Activated CD4-positive, alpha-beta T cell treated with anti-CD3 and anti-CD28 coated beads for 36 hours (primary cell): ENCODE measurements at places on chromosomes 7 and 10.

DNA sequence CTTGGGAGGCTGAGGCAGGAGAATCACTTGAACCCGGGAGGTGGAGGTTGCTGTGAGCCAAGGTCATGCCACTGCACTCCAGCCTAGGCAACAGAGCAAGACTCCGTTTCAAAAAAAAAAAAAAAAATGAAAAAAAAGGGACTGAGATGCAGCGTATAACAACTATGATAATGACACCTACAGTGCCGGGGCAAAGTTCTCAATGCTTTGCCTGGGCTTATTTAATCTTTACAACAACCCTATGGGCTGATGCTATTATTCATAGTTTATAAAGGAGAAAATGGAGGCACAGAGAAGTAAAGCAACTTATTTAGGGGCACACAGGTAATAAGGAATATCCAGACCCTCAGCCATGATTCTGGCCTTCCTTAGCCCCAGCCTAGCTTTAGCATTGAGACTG, 47.6 kb downstream of the SUGCT start:
- H3K27ac ChIP-seq: no peak overlapping the region
- H3K27me3 ChIP-seq: no peaks in the 10 kb centered on the region
- no peaks in the 10 kb centered on the region for H3K4me1 ChIP-seq
- no peaks in the 10 kb centered on the region for H3K36me3 ChIP-seq
- no peak for DNase-seq

- peaks cover 18% of the 10 kb centered on the region for H3K27me3 ChIP-seq
- H3K4me3 ChIP-seq: no peak overlapping the region
- peaks cover 4% of the 10 kb centered on the region for H3K4me1 ChIP-seq
- no peak overlapping the region for H3K27ac ChIP-seq
- DNase-seq: no peak
- H3K36me3 ChIP-seq: no peaks in the 10 kb centered on the region
These were observed 10.2 kb upstream of the ADO start for GRCh38 chr10:62794306-62794705.

DNA sequence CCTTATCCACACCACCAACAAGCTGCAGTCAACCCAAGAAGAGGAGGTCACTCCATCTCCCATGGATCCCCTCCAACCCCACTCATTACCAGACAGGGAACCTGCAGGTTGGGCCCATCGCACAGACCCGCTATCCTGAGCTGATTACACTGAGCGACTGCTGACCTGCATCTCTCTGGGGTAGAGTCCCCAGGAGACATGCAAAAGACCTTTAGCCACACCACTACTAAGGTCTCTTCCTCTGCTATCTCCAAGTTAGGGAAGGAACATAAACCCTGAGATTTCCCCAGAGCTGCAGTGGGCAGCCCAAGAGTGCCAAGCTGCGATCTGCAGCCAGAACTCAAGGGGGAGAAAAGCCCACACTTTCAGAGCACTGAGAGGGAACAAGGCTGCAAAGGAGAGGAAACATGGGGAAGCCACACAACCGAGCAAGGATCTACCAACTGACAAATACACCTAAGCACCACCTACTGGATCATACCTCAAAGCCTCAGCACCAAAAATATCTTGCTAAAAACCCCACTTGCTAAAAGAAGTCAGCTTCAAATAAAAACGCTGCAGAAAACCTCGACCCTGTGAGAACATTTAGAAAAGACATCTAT, 298.2 kb downstream of the SORCS1 start:
- H3K27ac ChIP-seq: no peak overlapping the region
- no peaks in the 10 kb centered on the region for H3K36me3 ChIP-seq
- no peak overlapping the region for H3K4me3 ChIP-seq
- no peaks in the 10 kb centered on the region for H3K27me3 ChIP-seq

DNA sequence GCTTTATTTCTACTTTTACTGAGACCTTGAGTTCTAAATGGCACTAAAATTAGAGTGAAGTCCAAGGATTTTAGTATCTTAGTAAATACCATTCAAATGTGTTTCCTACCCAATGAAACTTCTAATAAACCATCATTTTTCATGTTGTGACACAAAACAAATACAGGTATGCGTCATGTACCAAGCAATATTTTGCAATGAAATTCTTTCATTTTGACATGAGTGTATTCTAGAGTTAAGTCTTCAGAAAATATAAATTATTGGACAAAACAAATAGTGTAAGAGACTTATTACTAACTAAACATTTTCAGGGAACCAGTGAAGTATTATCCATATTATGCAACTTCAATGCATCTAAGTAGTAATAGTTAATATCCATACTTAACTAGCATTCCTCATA, 16.5 kb downstream of the HGF start:
- H3K27ac ChIP-seq: no peak overlapping the region
- no peaks in the 10 kb centered on the region for H3K27me3 ChIP-seq
- H3K36me3 ChIP-seq: no peaks in the 10 kb centered on the region
- DNase-seq: no peak
- H3K4me1 ChIP-seq: no peaks in the 10 kb centered on the region

GRCh38 chr7:22156205-22156604, 200.7 kb downstream of the RAPGEF5 start:
- H3K27ac ChIP-seq: no peak overlapping the region
- H3K36me3 ChIP-seq: no peaks in the 10 kb centered on the region
- DNase-seq: peak; percentile 8

DNA sequence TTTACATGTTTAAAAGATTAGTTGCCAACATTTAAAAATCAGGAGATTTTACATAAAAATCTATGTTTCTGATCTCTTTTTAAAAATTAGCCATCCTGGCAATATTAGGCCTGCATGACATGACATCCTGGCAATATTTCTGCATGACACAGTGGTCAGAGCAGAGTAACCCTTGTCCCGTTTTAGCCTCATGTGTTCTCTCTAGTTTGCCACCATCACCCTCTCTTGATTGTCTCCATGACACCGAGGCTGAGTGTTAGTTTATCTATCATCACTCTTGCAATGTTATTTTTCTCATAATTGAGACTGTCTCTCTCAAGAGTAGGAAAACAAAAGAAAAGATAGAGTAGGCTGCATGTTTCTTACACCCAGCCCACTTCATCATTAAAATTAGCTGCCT, 189.7 kb upstream of the AGK start:
- H3K36me3 ChIP-seq: no peaks in the 10 kb centered on the region
- peaks cover 9% of the 10 kb centered on the region for H3K27me3 ChIP-seq
- H3K4me3 ChIP-seq: no peak overlapping the region
- no peaks in the 10 kb centered on the region for H3K4me1 ChIP-seq
- no peak for DNase-seq

DNA sequence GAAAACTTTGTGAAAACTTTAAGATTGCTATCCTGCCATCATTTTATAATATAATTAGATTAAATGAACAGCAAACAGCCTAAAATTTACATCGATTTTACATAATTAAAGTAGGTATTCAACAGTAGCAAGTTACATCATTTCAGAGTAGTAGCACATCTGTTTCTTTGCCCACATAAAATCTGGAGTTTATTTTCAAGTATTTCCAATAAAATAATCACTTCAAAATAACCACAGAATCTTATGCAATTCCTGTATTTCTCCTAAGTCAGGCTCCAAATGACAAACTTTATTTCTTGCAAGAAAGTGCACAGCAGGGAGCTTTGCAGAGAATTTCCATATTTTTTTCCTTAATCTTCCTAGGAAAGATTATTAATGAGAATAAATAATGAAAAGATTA, 82.6 kb downstream of the CUBN start:
- H3K27ac ChIP-seq: no peak overlapping the region
- H3K36me3 ChIP-seq: peaks cover 8% of the 10 kb centered on the region
- no peak for DNase-seq
- peaks cover 7% of the 10 kb centered on the region for H3K4me1 ChIP-seq
- H3K4me3 ChIP-seq: no peak overlapping the region

DNA sequence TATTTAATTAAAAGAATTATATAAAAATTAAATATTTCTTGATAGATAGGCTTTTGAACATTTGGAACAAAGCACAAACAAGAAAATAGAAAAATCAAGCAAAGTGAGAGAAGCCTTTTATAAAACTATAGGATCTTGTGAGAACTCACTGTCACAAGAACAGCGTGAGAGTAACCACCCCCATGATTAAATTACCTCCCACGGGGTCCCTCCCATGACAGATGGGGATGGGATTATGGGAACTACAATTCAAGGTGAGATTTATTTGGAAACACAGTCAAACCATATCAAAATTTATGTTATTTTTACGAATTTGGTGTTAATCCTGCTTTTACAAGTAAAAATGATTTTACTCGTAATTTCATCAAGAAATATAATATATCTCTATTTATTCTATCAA, 1136.1 kb upstream of the POT1 start:
- H3K4me3 ChIP-seq: no peak overlapping the region
- no peaks in the 10 kb centered on the region for H3K4me1 ChIP-seq
- H3K27ac ChIP-seq: no peak overlapping the region
- no peaks in the 10 kb centered on the region for H3K27me3 ChIP-seq

GRCh38 chr10:1600861-1601260, 136.5 kb downstream of the ADARB2 start:
- no peak for DNase-seq
- no peak overlapping the region for H3K27ac ChIP-seq
- peaks cover 4% of the 10 kb centered on the region for H3K27me3 ChIP-seq
- H3K4me1 ChIP-seq: no peaks in the 10 kb centered on the region
- H3K4me3 ChIP-seq: no peak overlapping the region

GRCh38 chr10:60975716-60976115, 31.7 kb upstream of the RHOBTB1 start:
- peaks cover 25% of the 10 kb centered on the region for H3K4me1 ChIP-seq
- H3K27ac ChIP-seq: no peak overlapping the region
- H3K4me3 ChIP-seq: no peak overlapping the region
- H3K36me3 ChIP-seq: no peaks in the 10 kb centered on the region
- no peak for DNase-seq

DNA sequence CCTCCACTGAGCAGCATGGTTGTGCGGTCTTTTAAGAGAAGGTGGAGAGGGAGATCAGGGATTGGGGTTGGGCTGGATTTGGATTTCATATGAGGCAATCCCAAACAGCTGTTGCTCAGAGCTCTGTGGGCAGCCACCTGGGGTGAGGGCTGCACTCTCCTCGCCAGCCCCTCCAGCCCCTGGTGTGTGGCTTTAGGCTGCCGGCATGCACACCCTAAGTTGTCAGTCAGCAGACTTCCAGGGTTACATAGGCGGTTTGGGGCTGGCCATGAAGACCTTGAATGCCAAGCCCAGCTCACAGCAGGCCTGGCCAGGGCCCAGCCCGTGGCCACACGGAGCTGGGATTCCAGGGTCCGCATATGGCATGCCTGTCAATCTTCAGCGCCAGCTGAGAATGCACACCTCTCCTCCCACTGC, 54.8 kb downstream of the ZMIZ1 start:
- H3K4me1 ChIP-seq: peaks cover 2% of the 10 kb centered on the region
- H3K36me3 ChIP-seq: no peaks in the 10 kb centered on the region
- no peaks in the 10 kb centered on the region for H3K27me3 ChIP-seq
- no peak overlapping the region for H3K4me3 ChIP-seq
- H3K27ac ChIP-seq: no peak overlapping the region
- DNase-seq: no peak

DNA sequence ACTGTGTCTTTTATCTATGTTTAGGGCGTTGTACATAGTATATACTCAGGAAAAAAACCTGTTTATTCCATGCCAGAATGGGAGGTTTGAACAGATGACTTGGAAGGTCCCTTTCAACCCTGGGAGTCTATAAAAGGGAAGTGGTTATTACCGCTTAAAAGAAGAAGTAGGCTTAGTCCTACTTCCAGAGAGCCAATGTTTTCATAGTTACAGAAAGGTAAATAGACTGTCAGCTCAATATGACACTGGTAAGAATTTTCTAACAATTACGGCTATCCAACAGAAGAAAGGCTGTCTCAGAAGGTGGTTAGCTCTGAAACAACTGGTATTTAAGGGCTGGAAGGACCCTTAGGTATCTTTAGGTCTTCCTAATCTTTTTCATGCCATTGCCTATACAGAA, 1.1 kb upstream of the TFAM start:
- H3K4me1 ChIP-seq: peaks cover 35% of the 10 kb centered on the region
- no peak overlapping the region for H3K27ac ChIP-seq
- peak overlapping the region; percentile 100 for H3K4me3 ChIP-seq
- H3K36me3 ChIP-seq: peaks cover 26% of the 10 kb centered on the region

GRCh38 chr10:110209454-110209925, 2.1 kb downstream of the MXI1 start:
- peaks cover 3% of the 10 kb centered on the region for H3K36me3 ChIP-seq
- no peaks in the 10 kb centered on the region for H3K27me3 ChIP-seq
- H3K4me3 ChIP-seq: peak overlapping the region; percentile 86
- peak overlapping the region; percentile 89 for H3K27ac ChIP-seq
